Caudate nucleus (tissue), 63 donors: ENCODE measurements at places on chromosomes 1 and 21.

- peak; percentile 69 for DNase-seq
Measured at GRCh38 chr1:165697881-165698760, at the start of gene ALDH9A1. ALDH9A1 (minus strand) TSS chr1:165698562; CDS start chr1:165698558, 4 bp downstream.

DNA sequence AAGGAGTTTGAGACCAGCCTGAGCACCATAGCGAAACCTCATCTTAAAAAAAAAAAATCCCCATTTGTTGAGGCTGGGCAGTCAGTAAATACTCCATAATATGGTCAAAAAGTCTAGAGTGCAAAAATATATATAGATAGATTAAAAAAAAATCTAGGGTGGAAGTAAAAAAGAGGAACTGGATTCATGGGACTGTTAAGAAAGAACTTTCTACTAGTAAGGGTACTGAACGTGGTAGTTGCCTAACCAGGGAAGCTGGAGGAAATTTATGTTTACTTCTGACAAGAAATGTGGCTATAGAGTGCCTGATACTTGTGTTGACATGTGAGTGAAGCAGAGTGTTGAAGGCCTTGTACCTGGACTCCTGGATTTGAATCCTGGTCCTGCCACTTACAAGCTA lies 265.9 kb upstream of the FAM78B start:
- DNase-seq, result no peak

DNA sequence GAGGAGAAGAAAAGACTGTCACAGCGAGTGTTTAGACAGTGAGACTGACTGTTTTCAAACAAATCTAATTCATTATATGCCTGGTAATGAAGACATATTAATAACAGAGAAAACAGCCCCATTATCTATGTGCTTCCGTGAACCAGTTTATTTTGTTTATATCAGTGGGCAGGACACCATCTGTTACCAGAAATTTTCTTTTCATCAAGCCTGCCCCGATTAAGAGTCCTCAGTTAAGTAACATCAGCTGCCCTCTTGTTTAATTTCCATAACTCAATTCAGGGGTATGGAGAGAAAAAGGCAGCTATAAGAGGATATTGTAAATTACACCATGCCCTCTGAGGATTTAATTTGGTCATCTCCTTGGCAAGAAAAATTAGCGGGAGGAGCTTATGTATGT lies 94.0 kb downstream of the TMEM200B start:
- DNase-seq, result no peak

GRCh38 chr1:21189906-21190500 lies 13.3 kb upstream of the EIF4G3 start:
- no peak for DNase-seq

DNA sequence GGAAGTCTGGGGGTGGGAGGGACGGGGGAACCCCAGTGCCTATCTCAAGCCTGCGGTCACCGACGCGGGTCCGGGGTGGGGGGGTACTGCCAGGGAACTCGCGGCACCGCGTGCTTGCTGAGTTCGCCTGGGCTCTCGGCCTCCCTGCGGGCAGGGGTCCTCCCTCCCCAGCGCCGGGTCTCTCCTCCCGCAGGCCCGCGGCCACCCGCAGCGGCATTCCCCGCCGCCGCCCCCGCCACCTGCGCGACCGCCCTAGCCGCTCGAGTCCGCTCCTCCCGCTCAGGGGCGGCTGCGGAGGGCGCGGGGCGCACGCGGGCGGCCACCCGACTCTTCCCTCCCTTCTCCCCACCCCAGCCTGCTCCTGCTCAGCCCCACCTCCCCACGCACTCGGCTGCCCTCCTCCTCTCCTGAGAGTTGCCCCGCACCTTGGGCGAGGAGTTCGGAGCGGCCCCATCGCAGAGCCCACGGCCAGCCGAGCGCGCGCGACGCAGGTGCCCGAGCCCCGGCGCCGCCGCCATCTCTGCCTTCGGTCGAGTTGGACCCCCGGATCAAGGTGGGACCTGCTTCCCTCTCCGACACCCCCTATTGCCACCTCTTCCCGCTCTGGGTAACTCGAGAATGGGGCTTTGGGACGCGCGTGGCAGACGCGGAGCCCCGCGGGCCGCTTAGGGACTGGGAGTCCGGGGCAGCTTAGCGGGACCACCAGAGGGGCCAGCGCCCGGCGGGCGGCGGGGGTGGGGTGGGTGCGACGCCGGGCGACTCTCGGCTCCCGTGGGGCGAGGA lies 105.0 kb downstream of the LEPR start:
- no peak for DNase-seq

DNA sequence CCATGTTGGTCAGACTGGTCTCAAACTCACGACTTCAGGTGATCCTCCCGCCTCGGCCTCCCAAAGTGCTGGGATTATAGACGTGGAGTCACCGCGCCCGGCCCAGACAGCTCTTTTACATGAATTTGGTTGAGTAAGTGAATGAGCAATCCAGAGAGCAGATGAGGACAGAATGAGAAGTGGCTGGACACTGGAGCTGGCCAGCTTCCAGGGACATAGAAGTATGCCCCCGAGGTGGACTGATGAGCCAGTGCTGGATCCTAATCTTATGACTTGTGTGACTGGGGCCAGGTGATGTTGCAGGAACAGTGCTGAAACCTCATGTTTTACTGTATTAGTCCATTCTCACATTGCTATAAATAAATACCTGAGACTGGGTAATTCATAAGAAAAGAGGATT lies 35.9 kb upstream of the KANK4 start:
- DNase-seq, result no peak

DNA sequence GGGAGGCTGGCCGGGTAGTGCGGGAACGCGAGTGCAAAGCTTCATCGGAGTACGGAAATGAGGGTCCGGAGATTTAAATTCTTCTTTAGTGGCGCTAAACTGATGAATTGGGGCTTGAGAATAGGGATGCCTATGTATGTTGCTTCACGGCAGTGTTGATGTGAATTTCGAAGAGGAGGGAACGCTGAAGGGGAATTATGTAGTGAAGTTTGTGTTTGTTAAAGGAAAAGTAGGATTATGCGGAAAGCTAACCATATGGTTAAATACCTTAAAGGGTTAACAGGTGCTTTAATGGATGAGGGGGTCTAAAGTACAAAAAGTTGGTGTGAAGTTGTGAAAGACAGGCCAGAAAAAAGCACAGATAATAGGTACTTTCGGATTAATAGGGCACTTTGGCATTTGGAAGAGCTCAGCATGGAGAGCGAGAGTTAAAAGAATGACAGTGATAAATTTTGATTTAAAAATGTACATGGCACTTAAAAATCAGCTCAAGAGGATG lies 1.4 kb downstream of the HS2ST1 start:
- no peak for DNase-seq

DNA sequence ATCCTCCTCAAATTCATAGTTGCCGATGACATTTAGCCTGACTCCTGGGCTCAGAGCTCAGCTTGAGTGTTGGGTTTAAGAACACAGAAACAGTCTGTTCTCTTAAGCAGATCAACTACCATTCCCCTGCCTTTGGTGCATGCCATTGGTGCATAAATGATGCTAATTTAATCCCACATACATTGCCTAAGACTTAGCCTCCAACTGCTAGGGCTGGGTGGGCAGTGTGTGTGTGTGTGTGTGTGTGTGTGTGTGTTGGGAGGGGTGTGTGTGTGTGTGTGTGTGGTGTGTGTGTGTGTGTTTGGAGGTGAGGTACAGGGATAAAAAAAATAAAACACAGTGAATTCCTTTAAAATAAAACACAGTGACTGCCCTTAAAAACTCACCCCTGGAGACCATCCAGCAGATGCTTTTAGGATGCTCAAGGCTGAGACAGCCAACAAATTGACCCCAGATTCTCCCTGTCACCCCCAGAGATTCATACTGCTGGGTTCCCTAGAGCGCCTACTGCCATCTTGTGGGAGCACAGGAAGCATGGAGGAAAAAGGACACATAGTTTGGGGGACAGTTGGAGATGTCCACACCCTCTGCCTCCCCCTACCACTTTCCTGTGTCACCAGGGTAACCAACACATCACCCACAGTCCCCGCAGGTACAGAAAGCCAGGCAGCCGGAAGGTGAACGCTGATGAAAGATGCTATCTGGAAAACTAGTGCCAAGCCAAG lies 30.6 kb downstream of the KLHDC7A start:
- DNase-seq, result no peak

DNA sequence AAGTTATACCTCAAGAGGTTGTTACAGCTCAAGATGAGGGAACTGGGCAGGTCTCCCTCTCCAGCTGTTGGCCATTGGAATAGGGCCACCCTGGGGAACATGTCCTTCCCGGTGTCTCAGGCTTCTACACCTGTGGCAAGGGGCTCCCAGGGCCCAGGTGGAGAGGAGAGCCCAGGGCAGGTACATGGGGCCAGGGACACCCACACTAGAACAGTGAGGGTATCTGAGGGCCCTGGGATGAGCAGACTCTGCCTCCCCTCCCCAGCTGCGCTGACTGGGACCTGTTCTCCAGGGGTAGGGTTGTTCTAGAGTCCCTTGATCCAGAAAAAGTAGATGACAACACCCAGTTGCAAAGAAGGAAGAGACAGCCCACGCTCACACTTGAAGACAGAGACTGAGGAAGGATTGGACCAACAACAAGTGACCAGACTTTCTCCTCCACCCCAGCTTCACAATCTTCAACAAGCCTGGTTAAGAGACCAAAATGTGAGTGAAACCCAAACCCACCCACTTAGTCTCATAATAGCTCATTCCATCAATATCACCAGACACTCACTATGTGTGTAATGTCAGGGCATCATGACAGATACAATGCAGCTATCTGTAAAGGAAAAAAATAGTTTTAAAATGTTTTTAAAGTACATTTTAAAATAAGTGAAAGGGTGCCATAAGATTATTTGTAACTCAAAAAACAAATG lies 439.3 kb downstream of the NPHP4 start:
- DNase-seq, result no peak

DNA sequence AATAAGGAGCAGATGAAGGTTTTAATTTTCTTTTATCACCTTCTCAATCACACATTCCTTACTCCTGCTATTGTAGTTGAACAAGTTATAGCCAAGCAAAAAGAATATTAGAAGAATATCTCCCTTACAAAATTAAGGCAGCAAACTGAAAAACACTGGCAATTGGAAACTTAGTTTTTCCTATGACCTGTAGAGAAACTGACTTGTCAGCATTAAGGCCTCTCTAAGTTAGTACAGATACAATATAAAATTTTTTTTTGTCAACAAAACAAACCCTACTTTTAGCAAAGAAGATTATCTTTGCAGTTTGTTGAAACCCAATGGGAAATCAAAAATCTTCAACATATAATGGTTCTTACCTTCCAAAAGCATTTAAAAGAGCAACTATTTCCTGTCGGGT lies 61.3 kb downstream of the ERO1B start:
- DNase-seq, result no peak

DNA sequence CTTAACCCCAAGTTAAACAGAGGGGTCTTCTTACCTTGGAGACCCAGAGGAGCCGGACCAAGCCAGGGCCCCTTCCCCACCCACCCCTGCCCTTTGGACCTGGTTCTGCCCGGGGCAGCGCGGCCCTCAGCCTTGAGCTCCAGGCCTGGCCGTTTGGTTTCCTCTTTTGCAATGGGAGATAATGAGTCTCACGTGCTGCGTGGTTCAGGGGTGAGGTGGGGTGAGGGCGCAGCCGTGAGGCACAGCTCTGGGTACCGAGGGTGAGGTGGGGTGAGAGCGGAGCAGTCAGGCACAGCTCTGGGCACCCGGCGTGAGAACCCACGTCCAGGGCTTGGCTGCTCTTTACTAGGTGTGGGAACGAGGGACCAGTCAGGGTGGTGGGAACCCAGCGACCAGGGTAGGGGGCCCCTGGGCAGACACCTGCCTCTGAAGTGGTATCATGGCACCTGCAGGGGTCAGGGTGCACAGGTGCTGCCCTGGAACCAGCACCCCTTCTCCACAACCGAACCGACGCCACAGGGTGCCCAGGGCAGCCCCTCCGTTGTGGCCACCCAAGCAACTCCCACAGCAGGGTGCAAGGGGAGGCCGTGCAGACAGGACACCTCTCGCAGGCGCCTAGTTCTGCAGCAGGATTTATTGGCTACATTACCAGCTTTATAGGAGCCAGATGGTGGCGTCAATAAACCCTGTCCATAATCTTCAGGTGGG lies 182.2 kb downstream of the PRDM16 start:
- DNase-seq, result no peak

DNA sequence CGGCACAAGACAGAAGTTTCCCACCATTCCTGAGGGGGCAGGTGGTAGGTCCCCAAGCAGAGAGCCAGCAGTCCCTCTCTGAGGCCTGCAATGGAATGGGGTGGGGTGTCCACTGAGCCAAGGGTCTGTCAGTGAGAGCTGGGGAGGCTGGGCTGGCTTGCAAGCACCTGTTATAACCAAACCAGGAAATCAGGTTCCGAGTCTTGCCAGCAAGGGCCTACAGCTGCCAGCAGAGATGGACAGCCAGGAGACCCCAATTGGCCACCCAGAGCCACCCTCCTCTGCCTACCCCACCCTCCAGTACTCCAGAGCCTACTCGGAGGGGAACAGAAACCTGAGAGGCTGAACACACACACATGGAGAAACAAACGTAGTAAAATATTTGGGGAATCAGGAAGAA lies 32.2 kb downstream of the PSEN2 start:
- DNase-seq, result no peak

GRCh38 chr1:77605246-77606026 lies 77.0 kb downstream of the ZZZ3 start:
- peak; percentile 8 for DNase-seq

DNA sequence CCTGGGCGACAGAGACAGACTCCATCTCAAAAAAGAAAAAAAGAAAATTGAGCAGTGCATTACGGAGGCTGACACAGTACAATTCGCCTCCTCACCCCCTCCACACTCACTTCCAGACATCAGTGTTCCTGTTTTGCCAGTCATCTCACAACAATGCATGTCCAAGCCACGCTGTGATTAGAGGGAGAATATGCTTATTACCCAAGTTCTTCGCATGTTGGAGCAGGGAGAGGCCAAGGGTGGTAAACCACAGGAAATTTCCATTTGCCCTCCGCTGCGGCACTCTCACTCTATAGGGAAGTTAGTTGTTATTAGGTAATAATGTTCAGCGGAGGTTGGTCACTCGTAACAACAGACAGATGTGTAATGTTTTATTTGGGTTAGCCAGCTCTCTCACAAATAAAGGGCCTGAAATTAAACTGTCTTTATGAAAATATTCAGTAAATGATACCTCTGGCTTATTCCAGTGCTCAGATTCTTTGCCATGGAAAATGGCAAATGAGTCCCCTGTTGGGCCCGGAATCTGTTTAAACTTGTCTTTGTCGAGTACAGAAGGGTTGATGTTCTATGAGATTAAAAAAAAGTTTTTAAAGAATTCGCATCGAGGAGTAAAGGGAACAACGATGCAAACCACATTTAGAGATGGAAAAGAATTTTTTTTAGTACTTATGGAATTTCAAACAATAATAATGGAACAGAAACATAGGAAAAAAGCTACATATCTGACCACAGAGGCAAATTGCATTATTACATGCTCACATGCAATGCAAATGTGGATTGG lies 33.1 kb downstream of the KCNJ15 start:
- DNase-seq, result no peak

- no peak for DNase-seq
Measured at GRCh38 chr1:35668506-35668905, 27.2 kb upstream of the PSMB2 start.
